ENCODE measurements at places on chromosomes 11 and 22.

DNA sequence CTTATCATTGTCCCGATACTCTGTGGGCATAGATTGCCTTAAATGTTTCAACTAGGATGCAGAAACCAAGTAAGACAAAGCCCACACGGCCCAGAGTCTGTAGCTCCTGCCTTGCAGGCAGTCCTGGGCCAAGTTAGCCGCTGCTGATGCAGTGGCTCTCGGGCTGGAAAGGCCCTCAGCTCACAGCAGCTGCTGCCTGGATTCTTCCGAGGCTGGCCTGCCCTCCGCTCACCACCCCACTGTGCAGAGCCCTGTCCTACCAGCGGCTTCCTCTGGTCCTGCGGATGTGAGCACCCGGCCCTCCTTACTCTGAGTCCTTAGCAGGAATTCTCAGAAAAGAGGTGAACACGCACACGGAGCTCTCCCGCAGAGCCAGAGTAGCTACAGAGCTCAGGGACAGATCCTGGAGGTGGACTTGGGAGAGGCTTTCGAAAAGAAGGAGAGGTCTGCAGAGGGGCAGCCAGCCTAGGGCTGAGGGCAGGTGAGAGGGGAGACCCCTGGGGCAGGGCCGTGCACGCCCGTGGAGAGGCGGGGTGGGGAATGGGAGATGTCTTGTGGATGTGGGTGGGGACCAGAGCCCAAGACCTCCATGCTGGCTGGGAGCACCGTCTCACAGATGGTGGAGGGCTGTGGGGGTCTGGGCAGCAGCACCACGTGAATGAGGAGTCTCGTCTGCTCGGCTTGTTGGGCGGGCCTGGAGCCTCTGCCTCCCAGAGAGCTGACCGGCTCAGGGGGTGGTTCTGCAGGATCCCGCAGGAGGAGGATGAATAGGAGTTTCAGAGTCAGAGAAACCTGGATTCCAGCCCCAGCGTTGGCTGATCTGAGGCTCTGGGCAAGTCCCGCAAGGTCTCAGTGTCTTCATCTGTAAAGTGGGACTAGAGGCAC is 117.4 kb upstream of the B3GAT1 start:
- H3K36me3 ChIP-seq, result no peaks in the 10 kb centered on the region
- DNase-seq, result peak; percentile 10
- no peak overlapping the region for H3K4me3 ChIP-seq

GRCh38 chr22:30262917-30263741 is 3.5 kb downstream of the OSM start:
- no peak overlapping the region for H3K27ac ChIP-seq
- DNase-seq, result peak; percentile 76
- peaks cover 12% of the 10 kb centered on the region for H3K36me3 ChIP-seq
- H3K4me3 ChIP-seq, result no peak overlapping the region
- no peaks in the 10 kb centered on the region for H3K27me3 ChIP-seq

DNA sequence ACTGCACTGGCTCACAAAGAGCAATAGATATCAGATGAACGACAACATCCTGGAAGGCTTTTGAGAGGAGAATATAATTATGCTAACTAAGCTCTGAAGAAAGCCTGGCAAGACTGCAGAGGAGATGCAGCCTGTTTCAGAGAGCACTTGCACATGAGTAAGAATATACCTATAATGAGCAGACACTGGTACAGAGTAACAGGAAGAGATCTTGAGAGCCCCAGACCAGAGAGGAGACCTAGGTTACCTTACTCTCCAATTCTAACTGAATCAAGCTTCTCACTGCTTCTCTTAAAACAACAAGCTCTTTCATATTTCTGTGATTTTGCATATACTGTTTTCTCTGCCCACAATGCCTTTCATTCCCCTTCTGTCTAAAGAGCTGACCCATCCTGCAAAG is 66.5 kb downstream of the FAM168A start:
- peaks cover 2% of the 10 kb centered on the region for H3K4me1 ChIP-seq
- no peaks in the 10 kb centered on the region for H3K27me3 ChIP-seq
- no peak overlapping the region for H3K4me3 ChIP-seq
- no peak for DNase-seq

GRCh38 chr22:24536089-24536488 is 18.8 kb downstream of the GUCD1 start:
- H3K27ac ChIP-seq, result no peak overlapping the region
- H3K4me3 ChIP-seq, result no peak overlapping the region
- no peak for DNase-seq
- peaks cover 11% of the 10 kb centered on the region for H3K36me3 ChIP-seq
- H3K4me1 ChIP-seq, result no peaks in the 10 kb centered on the region

DNA sequence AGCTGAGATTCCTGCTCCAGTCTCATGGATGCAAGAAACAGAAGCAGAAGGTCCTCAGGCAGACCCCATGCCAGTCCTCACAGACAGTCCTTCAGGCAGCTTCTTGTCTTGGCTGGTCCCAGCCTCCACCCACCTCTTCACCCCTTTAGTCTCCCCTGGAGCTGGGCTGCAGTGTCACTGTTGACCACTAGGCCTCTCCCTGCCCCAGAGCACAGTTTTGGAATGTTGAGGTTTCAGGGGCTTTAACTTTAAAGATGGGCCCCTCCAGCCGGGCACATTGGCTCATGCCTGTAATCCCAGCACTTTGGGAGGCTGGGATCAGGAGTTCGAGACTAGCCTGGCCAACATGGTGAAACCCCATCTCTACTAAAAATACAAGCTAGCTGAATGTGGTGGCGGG is 39.5 kb upstream of the GCAT start:
- no peaks in the 10 kb centered on the region for H3K27me3 ChIP-seq
- H3K27ac ChIP-seq, result no peak overlapping the region
- H3K4me1 ChIP-seq, result peaks cover 12% of the 10 kb centered on the region
- DNase-seq, result no peak
- H3K4me3 ChIP-seq, result no peak overlapping the region

DNA sequence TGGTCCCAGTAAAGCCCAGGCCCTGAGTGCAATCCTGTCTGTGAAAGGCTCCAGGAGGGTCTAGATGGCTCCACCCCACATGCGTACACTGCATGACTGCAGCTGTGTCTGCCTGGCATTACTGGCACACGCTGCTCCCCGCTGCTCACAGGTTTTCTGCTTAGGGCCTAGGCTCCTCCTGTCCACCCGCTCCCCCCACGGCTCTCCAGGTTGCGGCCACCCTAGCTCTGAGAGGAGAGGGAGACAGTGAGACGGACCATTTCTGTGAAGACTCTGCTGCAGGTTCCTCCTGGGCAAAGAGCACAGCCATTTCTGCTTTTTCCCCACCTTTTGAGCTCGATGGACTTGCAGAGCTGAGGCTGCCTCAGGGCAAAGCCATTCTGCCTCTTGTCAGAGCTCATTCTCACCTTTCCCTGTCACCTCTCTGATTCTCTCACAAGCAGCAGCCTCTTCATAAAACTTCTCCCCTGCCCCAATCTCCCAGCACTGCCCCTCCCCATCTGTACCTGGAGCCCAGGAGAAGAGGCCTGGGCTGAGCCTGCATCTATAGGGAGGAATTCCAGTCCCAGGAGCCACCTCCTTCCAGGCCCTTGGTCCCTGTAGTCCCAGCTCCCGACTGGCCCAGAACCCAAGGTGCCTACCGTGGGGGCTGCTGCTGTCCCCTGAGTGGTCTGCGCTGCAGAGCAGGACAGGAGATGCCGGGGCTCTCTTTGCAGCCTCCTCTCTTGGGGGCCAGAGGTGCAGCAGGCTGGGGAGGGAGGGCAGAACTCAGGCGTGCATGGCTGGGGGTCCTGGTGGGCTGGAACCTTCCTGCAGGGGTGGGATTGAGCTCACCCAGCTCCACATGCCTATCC is 433.7 kb upstream of the B3GAT1 start:
- H3K4me3 ChIP-seq, result no peak overlapping the region
- no peaks in the 10 kb centered on the region for H3K36me3 ChIP-seq
- H3K27ac ChIP-seq, result no peak overlapping the region
- no peaks in the 10 kb centered on the region for H3K27me3 ChIP-seq
- H3K4me1 ChIP-seq, result no peaks in the 10 kb centered on the region

DNA sequence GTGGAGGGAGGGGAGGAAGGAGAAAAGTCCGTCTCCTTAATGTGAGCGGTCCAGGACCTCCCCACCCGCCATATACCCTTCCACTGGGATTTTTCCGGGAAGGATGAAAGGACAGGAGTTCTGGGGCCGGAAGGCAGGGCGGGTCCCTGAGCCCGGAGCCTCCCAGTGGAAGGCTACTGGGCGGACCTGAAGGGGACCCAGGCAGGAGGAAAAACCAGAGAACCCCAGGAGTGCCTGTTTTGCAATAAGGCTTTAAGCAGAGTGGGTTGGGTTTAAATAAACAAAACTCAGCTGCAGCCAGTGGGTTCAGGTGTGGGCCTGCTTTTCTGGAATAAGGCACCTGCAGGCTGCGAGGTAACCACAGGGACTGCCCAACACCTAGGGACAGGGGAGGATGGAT is 1.7 kb upstream of the CELSR1 start:
- H3K36me3 ChIP-seq, result no peaks in the 10 kb centered on the region
- peaks cover 18% of the 10 kb centered on the region for H3K27me3 ChIP-seq
- no peak overlapping the region for H3K4me3 ChIP-seq
- peaks cover 24% of the 10 kb centered on the region for H3K4me1 ChIP-seq

DNA sequence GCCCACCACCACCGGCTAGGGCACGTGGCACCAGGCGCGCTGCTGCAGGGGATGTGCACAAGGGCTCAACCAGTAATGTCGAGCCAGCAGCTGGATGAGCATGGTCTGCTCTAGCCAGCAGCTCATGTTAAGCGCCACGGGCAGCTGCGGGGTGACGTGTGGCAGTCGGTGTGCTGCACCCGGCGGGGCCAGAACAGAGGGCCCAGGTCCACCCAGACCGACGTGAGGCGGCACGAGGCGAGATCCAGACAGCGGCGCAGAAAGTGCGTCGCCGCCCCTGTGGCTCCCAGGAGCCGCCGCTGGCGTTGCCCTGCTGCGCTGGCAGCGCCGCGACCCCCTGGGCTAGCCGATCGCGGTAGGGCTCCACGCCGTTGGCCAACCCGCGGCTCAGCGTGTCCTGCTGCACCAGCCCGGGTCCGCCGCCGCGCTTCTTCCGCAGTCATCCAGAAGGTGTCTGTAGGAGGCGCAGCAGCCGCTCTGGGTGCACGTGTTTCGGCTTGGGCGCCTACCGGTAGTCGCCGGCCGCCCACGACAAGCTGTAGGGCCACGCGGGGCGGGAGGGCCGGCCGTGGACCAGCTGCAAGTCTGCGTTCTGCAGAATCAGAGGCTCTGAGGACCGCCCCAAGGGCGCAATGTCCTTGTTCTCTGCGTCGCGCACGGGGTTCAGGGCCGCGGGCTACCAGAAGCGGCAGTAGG is 4.6 kb upstream of the GALR3 start:
- H3K27ac ChIP-seq, result no peak overlapping the region
- H3K4me3 ChIP-seq, result no peak overlapping the region
- H3K27me3 ChIP-seq, result no peaks in the 10 kb centered on the region
- H3K36me3 ChIP-seq, result no peaks in the 10 kb centered on the region

- no peak overlapping the region for H3K27ac ChIP-seq
- no peaks in the 10 kb centered on the region for H3K27me3 ChIP-seq
- no peaks in the 10 kb centered on the region for H3K4me1 ChIP-seq
- no peak overlapping the region for H3K4me3 ChIP-seq
- DNase-seq, result no peak
Measured at GRCh38 chr11:90997241-90997640, 774.4 kb upstream of the CHORDC1 start.

- no peaks in the 10 kb centered on the region for H3K27me3 ChIP-seq
- no peaks in the 10 kb centered on the region for H3K36me3 ChIP-seq
- no peaks in the 10 kb centered on the region for H3K4me1 ChIP-seq
- no peak for DNase-seq
Measured at GRCh38 chr22:30234786-30235470, 11.6 kb downstream of the LIF start.

DNA sequence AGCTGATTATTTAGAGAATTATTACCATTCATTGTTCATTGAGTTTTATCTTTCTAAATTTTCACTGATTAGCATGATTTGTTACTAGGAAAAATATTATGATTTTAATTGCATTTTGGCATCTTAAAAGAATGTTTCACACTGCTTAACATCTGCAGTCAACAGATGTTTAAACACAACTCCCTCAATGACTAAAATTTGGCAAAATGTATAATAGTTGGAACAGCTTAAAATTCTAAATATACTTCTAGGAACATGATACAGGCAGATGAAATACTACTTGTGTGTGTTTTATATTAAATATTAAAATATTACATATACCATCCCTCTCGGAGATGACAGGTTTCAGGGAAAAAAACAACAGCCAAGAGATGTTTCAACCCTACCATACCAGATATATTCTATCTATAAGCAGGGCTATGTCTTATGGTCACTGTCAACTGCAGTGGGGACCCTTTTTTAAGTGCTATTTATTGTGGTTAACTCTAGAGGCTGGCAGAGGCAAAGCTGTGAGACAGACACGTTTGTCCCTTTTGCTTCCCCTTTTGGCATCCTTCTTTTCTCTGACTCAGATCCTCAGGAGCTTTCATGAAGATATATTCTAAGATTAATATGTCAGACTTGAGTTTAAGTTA is 81.9 kb downstream of the BDNF start:
- DNase-seq, result no peak
- no peak overlapping the region for H3K27ac ChIP-seq
- no peaks in the 10 kb centered on the region for H3K4me1 ChIP-seq
- H3K36me3 ChIP-seq, result no peaks in the 10 kb centered on the region
- H3K4me3 ChIP-seq, result no peak overlapping the region
- no peaks in the 10 kb centered on the region for H3K27me3 ChIP-seq

DNA sequence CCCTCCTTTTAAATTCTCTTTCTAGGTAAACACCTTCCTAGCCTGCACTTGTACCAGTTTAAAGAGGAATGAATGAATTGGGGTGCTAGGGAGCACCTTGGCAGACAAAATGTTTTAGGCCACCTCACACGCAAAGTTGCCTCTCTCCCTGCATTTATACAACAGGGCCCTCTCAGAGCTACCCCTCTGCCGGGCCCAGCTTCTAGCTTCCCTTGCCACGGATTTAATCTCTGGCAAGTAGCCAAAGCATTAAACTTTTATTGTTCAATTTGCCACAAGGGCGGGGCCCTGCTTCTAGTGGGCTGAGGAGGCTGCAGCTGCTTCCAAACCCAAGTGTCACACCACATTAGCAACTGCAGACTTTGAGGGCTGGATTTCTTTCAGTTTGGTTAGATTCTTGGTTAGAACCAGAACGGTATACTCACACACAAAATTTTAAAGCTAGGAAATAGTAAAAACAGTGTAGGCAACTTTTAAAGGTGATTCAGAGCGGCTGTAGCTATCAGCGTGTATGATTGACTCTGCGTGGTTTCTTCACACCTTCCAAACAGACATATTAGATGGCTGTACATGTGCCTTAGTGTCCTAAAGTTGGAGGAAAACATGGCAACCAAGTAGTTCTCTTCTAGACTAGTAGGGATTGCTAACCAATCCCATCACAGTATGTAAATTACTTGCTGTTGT is 6.5 kb downstream of the KREMEN1 start:
- H3K4me3 ChIP-seq, result no peak overlapping the region
- DNase-seq, result peak; percentile 32
- H3K36me3 ChIP-seq, result no peaks in the 10 kb centered on the region
- peaks cover 10% of the 10 kb centered on the region for H3K4me1 ChIP-seq
- peaks cover 26% of the 10 kb centered on the region for H3K27me3 ChIP-seq
- H3K27ac ChIP-seq, result no peak overlapping the region

- peaks cover 10% of the 10 kb centered on the region for H3K27me3 ChIP-seq
- H3K4me3 ChIP-seq, result no peak overlapping the region
- H3K36me3 ChIP-seq, result peaks cover 19% of the 10 kb centered on the region
- no peak overlapping the region for H3K27ac ChIP-seq
- DNase-seq, result no peak
Measured at GRCh38 chr22:38077096-38077495, 6.9 kb downstream of the SLC16A8 start.

- no peak overlapping the region for H3K4me3 ChIP-seq
- H3K27me3 ChIP-seq, result no peaks in the 10 kb centered on the region
- H3K4me1 ChIP-seq, result peaks cover 3% of the 10 kb centered on the region
- DNase-seq, result no peak
- no peaks in the 10 kb centered on the region for H3K36me3 ChIP-seq
Measured at GRCh38 chr11:111370902-111371578, 8.0 kb downstream of the POU2AF1 start.

Data from natural killer cell (primary cell).